ENCODE measurements at places on chromosomes 2 and 18.

GRCh38 chr2:63189026-63189425, 138.4 kb downstream of the OTX1 start:
- DNase-seq = peak; percentile 39

GRCh38 chr2:240627736-240628506, 2.6 kb downstream of the GPR35 start:
- DNase-seq = no peak

GRCh38 chr18:22699629-22700028, 233.5 kb upstream of the RBBP8 start:
- DNase-seq = no peak

- no peak for DNase-seq
Measured at GRCh38 chr2:186129767-186130581, 356.1 kb upstream of the ZC3H15 start.

DNA sequence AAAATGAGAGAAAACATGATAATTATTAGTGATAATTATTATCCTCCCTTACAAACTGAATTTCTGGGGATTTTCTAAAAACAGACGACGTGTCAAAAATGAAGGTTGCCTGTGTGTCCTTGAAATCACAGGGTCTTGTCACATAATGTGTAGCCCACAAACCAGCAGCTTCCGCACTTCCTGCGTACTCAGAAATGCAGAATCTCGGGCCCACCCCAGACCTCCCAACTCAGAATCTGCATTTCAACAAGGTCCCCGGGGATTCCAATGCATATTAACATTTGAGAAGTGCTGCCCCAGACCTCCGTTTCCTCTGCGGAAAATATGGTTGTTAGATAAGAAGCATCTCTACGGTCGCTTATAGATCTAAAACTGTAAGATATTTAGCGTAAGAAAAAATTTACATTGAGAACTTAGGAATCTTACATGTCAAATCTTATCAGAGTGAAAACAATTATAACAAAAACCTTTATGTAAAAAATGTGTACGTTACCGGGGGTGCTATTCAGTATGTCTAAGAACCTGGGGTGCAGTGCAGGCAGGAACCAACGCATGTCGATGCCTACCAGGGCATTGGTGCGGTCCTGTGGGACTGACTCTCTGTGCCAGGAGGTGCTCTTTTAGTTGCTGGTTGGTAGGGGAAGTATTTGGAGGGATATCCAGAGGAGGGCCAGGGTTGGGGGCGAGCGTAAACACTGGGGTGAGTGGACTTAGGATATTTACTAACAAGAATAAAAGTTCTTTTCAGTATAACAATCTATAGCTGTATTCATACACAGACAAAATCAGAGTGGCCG, 15.2 kb downstream of the CDKL4 start:
- DNase-seq = no peak

- DNase-seq = no peak
Measured at GRCh38 chr2:161905389-161906046, 168.5 kb downstream of the DPP4 start.

DNA sequence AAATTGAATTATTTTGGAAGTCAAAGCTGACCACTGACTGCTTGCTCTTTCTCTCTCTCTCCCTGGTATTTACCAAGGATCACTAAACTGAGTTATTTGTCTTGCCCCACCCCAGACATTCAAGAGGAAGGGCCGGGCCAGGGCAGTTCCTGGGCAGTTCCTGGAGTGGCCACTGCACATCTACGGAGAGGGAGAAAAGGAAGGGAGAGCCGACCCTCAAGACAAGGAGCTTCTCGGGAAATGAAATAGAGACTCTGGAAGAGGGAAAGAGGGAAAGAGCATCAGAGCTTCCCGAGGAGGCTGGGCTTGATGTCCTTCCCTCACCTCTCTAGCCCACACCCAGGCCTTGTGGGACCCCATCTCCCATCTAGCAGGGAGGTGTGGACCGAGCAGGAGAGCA, 83.1 kb downstream of the SEPTIN10 start:
- no peak for DNase-seq

GRCh38 chr2:36408198-36408703, 52.7 kb downstream of the CRIM1 start:
- no peak for DNase-seq
